C1 segment of cervical spinal cord (tissue), 14 donors: ENCODE measurements at places on chromosomes 2 and 18.

DNA sequence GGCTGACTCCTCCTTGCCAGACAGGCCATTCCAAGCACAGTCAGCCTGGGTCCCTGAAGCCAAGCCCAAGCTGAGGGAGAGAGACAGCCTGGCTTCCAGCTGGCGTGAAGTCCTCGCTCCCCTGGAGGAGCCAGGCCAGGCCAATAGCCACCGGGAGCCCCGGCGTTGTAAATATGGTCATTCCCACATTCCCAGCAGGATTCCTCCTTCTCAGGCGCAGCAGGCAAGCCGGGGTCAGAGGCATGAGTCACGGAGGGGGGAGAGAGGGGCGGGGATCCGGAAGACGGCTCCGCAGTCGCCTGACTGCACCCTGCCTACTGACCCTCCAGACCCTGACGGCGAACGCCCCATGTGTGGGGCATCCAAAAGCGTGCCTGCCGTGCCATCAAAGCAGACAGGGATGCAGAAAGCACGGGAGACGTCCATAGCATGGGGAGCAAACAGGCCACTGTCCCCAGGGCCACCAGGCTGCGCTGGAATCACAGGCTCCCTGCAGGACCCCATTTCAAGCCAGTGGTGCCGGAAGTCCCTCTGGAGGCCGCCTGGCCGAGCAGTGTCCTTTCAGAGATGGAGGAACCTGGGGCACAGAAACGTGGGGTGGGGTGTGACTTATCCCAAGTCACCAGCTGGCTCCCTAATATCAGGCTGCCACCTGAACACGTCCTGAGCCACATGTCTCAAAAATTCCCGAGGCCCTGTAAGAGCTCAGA, 48.2 kb downstream of the TWIST2 start:
- no peak for DNase-seq

- no peak for DNase-seq
Observed at GRCh38 chr2:121063471-121063870, 221.5 kb downstream of the TFCP2L1 start.

DNA sequence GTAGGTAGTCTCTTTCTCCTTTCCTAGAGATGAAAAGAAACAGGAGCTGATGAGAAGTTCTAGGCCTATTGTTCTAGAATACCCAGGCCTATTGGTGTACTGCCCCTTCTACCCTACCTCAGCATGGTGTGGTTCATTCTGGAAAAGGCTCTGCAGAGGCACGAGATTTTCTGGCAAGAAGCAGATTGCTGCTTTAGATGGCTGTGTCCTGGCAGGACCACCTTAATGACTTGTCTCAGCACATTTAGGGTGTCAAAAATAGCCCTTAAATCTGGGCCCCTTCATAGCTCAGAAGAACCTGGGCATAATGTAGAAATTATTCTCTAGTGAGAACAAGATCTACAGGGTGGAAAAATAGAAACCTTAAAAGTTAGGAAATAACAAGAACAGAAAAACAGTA, 87.9 kb downstream of the BCL2L11 start:
- no peak for DNase-seq

DNA sequence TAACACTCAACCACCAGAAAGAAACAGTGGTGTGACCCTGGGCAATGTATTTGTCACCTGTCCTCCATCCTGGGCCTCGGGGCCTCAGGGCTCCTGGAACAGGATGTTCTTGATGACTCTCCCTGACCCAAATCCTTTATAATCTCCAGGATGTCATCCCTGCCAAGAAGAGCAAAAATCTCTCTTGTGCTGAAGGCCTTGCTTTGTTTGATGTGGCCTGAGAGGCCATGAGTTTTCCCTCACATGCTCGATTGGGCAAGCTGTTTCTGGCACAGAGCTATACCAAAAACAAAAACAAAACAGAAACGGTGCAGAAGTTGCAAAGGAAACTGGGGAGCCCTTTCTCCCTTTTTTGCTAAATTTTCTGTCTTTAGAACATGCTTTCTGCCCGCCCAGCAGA, 35.7 kb upstream of the ST3GAL5 start:
- DNase-seq = peak; percentile 31

DNA sequence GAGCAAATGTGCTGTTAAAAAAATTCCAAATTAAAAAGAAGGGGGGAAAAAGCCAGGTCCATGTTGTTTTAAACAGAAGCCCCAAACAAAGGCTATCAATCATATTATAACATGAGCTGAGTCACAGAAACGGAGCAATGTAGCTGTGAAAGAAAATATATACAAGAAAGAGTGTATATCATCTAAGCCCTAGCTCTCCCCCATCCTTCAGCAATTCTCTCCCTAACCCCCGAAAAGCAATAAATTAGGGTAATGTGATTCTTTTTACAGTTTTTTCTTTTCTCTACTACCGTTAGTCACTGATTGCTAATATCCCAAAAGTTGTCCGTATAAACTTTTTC, 25.3 kb downstream of the FEZ2 start:
- DNase-seq = no peak

DNA sequence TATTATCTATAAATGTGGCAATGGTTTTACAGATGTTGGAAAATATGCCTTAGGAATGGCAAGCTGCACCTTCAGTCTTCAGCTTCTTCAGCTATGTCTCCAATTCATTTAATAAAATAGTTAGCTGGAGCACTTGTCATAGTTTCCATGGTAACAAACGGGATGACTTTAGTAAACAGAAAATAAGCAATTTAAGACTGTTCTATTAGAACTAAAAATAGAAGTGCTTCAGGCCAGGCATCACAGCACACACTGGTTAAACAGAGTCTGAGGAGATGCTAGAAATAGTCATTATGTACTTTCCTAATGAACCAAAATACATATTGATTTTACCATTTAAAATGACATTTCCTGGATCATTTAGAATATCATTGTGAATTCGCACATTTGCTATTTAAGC, 195.0 kb downstream of the GCA start:
- DNase-seq = no peak

GRCh38 chr18:3061581-3062312, 48.8 kb upstream of the LPIN2 start:
- DNase-seq = no peak

GRCh38 chr2:186907897-186908296, 58.9 kb upstream of the ZSWIM2 start:
- no peak for DNase-seq

DNA sequence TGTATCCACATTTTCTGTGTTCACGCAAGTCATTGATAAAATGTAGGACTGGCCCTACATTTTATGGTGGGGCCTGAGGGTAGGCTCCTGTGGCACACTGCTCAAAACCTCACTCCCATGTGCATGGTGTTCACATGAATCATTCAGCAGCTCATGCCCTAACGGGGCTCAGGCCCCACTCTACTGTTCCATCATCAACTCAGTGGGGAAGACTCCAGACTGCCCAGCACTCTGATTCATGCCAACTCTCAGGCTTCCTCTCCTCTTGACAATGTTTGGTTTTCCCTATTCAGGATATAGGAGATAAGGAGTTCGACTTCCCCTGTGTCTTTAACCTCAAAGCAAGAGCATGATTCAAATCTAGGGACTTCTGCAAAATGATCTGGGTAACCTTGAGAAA, 92.0 kb upstream of the BOD1L2 start:
- no peak for DNase-seq

DNA sequence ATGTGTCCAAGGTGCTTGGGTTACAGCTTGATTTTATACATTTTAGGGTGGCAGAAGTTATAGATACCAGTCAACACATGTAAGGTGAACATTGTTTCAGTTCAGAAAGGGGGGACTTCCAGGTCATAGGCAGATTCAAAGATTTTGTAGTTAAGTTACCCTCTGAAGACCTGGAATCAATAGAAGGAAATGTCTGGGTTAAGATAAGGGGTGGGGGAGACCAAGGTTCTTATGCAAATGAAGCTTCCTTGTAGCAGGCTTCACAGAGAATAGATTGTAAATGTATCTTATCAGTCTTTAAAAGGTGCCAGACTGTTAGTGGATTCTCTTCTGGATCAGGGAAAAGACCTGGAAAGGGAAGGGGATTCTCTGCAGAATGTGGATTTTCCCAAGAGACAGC, 42.4 kb downstream of the BMPR2 start:
- no peak for DNase-seq

DNA sequence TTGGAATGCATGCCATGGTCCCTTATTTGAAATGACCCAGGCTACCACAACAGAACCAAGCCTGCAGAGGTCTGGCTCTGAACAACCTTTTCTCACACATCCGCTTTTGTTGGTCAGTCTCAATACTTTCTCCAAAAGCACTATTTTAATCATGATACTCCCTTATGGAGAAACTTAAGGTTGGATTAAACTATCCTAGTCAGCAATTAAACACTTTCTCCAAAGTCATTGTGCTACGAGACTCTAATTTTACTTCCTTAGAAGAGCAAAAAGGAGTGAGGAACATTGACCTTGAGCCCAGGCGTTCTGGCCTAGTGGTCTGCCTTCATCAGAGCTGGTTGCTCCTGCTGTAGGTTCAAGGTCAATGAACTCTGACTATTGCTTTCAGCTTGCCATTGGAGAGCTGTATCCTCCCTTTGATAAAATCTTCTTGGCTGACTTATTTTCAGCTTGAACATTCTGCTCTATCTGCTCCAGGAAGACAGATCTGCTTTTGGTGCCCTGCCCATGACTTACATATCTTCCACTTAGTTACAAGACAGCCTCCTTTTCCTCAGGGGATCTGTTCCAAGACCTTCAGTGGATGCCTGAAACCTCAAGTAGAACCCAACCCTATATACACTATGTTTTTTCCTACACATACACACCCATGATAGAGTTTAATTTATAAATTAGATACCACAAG, 91.2 kb downstream of the NCKAP5 start:
- no peak for DNase-seq

DNA sequence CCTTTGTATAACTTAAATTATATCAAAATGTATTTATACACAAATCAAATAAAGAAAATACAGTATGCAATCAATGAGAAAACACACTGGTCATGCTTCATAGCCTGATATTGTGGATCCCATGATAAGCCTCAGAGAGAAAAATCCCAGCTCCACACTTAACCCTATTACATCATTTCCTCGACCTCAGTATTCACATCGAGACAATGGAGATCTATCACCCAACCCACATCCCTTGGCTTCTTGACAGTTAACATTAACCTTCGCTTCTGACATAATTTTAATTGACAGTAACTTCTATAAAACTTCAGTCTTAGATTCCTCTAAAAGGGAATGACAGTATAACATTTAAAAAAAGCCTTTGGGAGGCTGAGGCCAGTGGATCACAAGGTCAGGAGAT, 11.6 kb downstream of the TMX3 start:
- no peak for DNase-seq

DNA sequence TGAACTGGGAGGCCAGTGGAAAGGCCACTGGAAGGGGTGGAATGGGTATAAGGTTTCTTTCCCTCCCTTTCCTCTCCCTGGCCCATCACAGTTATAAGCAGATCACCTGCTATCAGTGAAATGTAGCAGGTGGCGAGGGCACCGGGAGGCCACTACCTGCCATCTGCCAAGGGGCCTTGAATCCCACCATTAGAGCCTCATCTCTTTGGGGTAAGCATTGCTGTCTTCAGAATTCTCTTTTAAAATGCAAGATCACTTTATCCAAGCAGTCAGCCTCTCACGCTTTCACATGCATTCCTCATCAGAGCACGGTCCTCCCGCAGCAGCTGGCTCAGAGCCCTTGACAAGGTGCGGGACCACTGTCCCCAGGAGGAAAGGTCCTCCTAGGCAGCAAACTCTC, 268.5 kb downstream of the CELF4 start:
- DNase-seq = no peak

DNA sequence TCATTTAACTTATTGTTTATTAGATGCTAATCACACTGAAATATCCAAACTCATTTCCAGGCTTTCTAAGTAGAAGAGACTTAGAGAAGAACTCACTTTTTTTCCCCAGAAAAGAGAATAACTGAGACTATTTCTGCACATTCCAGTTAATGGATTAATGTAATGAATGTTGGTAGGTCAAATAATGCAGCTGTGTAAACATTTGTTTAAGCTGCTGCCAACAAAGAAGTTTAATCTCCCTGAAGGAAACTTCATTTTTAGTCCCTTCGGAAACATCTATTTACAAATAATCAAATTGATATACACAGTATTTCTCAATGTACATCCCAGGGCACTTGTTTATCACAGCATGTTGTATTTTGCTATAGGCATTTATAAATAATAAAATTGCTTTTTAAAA, 126.9 kb downstream of the KCNS3 start:
- DNase-seq = no peak

DNA sequence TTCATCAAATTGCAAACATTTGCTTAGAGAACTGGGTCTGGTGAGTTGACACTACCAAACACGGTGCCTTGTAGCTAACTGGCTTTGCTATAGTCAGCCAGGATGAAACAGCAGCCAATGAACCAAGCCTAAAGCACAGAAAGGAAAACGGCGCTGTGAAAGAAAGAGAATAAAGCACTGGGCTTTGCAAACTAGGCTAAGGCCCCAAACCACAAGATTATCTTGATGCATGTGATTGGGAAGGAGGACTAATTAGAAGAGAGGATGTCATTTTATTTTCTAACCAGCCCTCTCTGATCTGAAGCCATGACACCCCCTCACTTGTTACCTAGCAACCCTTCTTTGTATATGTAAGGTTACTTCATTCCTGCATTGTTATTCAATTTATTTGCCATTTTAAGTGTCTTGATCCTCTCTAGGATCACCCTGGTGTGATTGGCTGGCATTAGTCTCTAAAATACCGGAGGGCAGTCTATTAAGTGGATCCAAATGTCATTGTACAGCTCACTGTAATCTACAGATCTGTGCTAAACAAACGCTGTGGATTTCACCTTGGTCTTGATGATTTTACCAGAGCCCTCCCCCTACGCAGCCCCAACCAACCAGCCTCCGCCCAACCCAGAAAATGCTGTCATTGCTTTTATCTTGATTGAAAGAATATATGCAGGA, 395.4 kb upstream of the ACVR2A start:
- no peak for DNase-seq

DNA sequence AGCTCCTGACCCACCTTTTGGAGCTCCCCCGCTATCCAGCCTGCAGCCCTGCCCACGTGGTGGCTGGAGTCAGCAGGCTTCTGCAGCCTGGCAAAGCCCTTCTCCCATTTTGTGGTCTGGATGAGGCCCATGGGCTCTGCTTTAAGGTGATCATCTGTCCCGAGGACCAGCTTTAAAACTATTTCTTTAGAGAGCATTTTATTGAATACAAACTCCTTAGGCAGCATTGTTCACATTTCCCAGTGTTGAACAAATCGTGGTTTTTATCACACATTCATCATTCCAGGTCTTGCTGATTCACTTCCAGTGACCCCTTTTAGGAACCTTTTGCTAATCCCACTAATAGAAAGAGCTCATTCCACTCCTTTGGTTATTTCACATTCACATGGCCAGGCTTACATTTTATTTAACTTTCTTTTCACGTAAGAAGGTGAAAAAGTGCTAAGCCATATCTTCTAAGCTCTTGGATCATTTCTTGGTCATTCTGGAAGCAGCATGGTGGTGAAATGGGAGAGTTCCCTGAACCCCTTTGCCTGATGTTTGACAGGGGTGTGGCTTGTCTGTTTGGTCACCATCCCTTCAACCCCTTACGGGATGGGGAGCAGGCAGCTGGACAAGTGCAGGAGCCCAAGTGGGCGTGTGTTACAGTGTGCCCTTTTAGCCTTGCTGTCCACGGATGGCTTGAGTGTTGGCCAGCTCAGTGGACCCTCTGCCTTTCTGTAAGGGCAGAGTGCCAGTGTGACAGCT, 80.4 kb upstream of the RAPGEF4 start:
- no peak for DNase-seq
